ENCODE measurements at places on chromosomes 13 and 19.

DNA sequence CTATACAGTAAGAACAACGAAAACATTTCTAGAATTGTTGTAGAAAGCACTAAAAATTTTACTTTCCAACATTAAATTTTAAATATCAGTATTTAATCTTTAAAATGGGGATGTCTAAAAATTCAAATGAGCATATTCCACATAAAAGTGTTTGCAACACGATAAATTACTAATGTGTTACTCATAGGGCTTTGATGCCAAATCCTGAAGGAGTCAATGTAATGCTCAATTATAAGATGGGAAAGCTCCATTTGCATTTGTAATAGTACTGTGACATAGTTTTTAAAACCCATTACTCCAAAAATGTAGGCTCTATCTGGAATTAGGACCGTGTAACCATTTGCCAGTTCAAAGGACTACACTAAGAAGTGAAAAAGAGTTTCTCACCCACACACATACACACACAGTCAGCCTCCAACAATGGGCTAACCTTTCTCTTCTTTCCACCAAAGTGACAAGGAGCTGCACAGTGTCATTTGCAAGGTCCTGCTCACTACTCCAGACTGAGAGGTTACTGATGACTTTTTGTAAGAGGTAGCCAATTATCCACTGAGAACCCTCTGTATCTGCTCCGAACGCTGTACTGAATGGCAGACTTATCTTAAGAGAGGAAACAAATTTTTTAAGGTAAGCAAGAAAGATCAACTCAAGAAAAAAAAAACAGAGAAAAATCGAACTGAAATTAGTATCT lies 26.1 kb upstream of the EEF1AKMT1 start:
- no peak for DNase-seq

DNA sequence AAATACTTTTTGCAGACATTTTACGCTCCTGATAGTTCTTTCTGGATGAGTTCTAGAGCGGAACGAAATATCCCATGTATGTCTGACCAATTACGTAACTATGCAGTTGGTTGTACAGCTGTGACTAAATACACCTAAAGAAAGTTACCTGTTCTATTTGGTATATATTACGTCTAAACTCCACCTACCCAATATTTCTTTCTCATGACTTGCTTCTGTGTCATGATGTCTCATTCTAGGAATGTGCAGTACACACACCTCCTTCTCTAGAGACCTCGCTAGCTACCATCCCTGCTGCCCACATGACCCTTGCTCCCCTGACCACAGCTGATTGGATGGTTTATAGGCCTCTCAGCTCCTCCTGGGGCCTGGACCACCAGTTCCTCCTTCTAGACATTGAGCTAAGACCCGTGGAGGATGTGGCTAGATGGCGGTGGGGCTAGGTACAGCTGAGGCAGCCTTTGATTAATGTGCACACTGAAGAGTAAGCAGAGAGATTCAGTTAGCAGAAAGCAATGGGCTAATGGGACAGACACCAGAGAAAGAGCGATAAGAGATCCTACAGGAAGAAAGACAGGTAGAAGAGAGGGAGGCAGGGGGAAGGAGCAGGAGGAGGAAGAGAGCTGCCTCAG lies 422.1 kb downstream of the COG6 start:
- DNase-seq, result no peak

- DNase-seq, result no peak
Observed at GRCh38 chr13:94596575-94596971, 621 bp upstream of the TGDS start.

DNA sequence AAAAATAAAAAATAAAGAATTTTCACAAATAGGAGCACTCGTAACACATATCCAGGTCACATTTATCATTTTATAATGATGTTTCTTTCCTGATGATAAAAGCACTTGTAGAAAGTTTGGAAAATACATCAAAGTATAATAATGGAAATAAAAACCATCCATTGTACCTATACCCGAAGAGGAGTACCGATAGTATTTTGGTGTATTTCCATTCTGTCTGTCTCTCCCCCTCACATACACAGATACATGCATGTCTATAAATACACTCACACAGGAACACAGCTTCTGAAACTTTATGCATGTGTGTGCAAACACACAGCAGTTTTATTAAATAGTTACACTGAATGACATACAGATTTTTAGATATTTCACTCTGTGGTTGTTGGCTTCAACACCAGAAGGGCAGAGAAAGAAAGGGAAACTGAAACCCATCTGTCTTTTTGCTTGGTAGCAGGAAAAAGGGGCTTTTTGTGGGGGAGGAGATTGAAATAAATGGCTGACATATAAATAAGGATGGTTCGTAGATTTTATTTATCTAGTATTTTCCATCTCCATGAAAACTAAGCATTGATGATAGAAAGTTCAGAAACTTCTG lies 114.8 kb downstream of the LRCH1 start:
- DNase-seq, result no peak
